Stimulated activated CD4-positive, alpha-beta T cell treated with anti-CD3 and anti-CD28 coated beads, TNF-alpha, amount 100 ng/mL, for 1 hour (primary cell): ENCODE measurements at places on chromosomes 4 and X.

DNA sequence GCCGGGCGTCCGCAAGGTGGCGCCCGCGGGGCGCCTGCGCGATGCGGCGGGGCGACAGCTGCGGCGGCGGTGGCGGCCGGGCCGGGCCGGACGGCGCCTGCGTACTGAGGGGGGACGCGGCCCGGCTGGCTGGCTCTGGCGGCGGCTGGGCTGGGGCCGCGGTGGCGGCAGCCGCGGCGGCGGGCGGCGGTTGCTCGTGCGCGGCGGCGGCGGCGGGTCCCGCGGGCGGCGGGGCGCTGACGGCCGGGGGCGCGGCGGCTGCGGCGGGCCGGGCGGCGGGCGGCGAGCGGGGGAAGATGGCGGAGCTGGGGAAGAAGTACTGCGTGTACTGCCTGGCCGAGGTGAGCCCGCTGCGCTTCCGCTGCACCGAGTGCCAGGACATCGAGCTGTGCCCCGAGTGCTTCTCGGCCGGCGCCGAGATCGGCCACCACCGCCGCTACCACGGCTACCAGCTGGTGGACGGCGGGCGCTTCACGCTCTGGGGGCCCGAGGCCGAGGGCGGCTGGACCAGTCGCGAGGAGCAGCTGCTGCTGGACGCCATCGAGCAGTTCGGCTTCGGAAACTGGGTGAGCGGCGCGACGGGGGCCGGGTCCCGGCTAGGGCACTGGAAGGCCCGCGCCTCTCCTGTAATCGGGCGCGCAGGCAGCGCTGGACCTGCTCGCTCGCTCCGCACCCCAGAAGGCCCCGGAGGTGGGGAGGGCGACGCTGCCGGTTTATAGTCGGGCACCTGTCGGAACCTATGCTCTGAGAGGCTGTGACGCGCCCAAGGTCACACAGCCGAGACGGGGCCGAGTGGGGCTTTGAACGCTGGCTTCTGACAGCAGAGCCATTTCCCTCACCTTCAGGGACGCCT lies at the start of gene TADA2B:
Gene TADA2B (plus strand): TSS at position 89 of the 853 bp plus-strand sequence. CDS start 208 bp downstream, at position 297.
- DNase-seq = peak; percentile 34

GRCh38 chr4:184359888-184360287 lies 114.5 kb downstream of the IRF2 start:
- no peak for DNase-seq

DNA sequence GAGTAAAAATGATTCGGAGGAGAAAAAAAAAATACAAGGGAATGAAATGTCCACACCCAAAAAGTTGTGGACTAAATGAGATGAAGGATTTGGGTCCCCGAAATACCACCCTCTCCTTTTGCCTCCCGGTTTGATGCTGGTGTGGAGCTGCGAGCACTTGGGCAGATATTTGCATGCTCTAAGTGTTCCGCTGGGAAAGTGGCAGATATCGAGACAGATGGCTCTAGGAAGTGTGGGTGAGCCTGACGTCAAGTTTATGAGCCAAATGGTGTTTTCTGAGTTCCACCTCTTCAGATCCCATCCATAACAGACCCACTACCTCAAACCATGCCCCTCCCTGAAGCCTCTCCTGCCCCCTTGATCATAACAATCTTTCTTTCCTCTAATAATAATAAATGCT lies 228.6 kb downstream of the QDPR start:
- no peak for DNase-seq

- no peak for DNase-seq
Observed at GRCh38 chr4:138455097-138455496, 212.9 kb upstream of the SLC7A11 start.

DNA sequence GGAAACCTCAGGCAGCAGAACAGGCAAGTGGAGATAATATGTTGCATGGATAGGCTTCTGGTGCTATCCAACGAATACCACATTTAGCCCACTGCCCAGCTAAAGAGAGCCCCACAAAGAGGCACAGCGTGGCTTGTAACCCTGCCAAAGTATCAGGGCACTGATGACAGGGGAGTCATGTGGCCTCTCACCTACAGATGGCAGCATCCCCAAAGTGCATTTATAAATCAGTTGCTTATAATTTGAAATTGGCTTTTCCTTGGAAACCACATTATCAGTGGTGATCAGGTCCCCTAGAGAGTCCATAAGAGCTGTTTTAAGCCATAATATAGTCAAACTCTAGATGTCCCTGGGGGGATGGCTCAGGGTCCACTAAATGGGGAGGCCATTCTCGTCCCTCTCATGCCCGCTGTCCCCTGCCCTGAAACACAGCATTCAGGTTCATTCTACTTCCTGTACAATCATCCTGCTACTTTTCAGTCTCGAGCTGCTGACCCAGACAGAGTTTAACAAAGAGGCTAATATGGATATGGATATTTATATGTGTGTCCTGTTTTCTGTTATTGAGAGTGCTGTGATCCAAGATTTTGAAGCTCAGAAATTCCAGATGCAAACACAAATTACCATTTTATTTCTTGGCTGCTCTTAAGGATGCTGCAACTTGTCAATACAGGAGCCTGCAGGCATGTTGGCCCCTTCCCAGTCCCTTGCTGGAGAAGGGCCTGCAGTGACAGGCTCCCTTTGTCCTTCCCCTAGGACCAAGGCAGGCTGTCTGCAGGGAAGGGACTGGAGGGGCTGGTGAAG lies 28.5 kb downstream of the SRPX start:
- no peak for DNase-seq

- DNase-seq = no peak
Observed at GRCh38 chrX:153465691-153466380, 4.5 kb downstream of the HAUS7 start.

DNA sequence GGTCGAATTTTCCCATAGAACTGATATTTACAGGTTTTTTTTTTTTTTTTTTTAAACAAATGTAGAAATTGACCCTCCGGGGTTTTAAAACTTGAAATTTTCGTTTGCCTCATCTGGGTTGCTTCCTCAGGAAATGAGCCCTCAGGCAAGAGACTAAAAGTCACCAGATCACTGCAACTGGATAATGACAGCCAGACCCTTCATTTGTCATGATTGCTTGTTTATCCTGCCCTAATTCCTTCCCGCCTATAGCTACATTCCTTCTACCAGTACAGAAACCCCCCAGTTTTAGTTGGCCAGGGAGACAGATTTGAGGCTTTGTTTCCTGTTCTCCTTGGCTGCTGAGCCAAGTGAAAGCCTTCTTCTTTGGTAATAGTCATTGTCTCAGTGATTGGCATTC lies 44.0 kb upstream of the IGFBP7 start:
- no peak for DNase-seq

- DNase-seq = no peak
Observed at GRCh38 chr4:183403486-183403885, 41.0 kb upstream of the CDKN2AIP start.

DNA sequence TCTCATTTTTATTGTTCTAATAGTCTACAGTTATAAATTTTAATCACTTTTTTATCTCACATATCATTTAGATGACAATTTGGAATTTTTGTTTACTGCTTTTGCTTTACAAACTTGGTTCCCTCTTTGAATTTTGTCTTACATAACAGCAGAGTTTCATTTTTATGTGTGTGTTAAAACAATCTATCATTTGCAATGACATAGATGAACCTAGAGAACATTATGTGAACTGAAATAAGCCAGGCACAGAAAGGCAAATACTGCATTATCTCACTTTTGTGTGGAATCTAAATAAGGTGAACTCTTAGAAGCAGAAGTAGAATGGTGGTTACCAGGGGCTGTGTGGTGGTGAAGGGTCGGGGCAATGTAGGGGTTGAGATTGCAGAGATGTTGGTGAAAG lies 170.7 kb downstream of the GASK1B start:
- DNase-seq = no peak

DNA sequence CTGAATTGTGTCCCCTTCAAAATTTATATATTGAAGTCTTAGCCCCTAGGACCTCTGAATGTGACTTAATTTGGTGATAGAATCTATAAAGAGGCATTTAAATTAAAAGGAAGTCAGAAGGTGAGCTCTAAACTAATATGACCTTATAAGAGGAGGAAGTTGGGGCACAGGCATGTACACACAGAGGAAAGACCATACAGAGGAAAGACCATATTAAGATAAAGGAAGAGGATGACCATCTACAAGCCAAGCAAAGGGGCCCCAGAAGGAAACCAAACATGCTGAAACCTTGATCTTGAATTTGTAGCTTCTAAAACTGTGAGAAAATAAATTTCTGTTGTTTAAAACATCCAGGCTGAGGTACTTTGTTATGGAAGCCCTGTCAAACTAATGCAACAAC lies 26.9 kb upstream of the CYBB start:
- no peak for DNase-seq

GRCh38 chrX:97401586-97402136 lies 518.0 kb downstream of the RPA4 start:
- no peak for DNase-seq

DNA sequence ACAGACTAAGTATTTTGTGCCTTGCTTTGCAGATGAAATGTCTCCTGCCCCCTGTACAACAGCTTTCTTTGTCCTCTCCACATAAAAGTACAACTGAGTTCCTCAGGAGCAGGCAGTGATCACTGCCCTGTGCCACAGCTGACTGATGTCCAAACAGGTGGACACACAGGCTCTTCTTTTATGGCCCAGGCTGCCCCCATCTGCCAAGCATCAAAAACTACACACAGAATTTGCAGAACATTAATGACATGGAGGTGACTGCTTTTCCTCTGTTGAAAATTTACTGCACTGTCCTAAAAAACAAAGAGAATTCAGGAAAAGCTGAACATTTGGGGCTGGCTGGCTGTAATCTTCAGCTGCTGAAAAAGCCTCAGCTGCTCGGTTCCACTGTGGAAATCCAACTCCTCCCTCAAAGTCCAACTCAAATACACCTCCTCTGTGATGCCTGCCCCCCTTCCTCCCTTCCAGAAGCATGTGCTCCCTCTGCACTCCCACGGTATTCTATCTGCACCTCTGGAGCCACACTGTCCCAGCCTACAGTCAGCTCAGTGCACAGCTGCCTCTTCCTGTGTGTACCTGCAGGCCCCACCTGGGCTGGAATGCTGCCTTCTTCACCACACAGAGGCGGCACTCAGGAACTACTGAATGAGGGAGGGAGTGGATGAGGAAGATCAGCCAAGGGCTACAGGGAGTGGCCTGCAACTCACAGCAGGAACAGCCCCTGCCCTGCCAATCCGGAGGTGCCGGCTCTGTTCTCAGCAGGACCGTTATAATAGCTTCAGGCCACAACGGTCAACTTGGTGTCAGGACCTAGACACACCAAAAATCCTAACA lies 10.3 kb downstream of the AFAP1 start:
- DNase-seq = no peak

- DNase-seq = no peak
Observed at GRCh38 chr4:14837860-14838259, 164.4 kb upstream of the CPEB2 start.

DNA sequence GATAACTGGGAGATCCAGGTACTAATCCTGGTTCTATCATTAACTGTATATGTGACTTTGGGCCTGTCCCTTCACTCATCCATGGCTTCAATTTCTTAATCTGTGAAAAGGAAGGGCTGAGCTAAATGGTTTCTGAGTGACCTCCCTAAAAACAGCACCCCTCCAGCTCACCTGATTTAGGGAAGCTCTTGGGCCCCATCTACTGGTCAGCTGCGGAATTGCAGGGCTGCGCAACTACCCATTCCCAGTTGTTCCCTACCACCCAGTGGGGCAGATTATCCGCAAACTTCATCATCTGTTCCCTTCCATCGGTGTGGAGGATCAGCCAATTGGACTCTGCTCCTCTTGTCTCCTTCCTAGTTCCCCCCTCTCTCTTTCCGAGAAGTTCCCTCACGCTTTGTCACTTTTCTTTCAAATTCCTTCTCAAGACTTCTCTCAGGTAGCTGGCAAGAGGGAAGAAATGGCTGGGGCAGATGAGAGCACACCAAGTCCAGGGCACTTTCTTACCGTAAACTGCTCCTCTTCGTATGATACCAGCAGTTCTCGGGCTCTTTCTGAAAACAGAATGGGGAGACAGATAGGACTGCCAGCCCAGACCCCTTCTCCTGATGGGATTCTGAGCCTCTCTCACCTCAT lies 5.8 kb downstream of the LAS1L start:
- DNase-seq = no peak

DNA sequence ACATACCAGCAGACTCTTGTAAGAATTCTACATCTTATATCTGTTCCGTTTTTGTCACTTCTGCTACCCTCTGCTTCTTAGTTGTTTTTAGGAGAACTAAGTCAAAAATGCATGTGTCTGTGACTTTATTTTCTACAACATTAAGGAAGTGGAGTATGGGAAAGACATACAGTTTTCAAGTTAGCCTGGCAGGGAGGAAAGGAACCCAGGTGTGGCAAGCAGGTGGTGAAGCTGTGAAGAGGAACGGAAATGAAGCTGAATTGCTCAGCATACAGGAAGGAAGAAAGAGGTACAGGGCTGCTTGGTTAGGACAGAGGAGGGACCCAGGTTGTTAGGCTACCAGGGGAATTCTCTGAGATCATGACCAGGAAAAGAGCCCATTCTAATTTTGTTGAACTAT lies 9.4 kb downstream of the GPRIN3 start:
- no peak for DNase-seq

DNA sequence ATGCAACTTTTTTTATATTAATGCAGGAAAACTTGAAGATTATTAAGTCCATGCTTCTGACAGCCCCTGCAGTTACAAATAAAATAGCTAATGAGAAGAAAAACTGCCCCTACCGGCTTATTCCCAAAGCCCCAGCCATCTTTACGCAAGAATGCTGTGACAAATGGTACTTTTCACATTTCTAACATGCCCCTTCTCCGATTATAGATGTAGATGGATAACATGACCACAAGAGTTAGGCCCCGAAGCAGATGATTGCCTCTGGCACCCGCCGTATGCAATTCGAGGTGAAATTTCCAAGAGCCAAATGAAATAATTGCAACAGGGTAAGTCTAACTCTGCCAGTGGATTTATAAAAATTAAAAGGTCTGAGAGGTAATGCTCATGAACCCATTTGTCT lies 319.4 kb upstream of the TAPT1 start:
- DNase-seq = no peak

- DNase-seq = no peak
Observed at GRCh38 chr4:150501983-150502382, 80.0 kb upstream of the MAB21L2 start.
